ENCODE measurements at places on chromosomes 2 and 18.

- DNase-seq = no peak
Measured at GRCh38 chr18:28267276-28267675, 90.3 kb upstream of the CDH2 start.

GRCh38 chr2:21317131-21317530 lies 193.4 kb downstream of the TDRD15 start:
- DNase-seq = no peak

- DNase-seq = no peak
Measured at GRCh38 chr18:70207181-70207580, 1.7 kb upstream of the RTTN start.

GRCh38 chr2:36497570-36498163 lies 100.3 kb downstream of the FEZ2 start:
- DNase-seq = no peak

DNA sequence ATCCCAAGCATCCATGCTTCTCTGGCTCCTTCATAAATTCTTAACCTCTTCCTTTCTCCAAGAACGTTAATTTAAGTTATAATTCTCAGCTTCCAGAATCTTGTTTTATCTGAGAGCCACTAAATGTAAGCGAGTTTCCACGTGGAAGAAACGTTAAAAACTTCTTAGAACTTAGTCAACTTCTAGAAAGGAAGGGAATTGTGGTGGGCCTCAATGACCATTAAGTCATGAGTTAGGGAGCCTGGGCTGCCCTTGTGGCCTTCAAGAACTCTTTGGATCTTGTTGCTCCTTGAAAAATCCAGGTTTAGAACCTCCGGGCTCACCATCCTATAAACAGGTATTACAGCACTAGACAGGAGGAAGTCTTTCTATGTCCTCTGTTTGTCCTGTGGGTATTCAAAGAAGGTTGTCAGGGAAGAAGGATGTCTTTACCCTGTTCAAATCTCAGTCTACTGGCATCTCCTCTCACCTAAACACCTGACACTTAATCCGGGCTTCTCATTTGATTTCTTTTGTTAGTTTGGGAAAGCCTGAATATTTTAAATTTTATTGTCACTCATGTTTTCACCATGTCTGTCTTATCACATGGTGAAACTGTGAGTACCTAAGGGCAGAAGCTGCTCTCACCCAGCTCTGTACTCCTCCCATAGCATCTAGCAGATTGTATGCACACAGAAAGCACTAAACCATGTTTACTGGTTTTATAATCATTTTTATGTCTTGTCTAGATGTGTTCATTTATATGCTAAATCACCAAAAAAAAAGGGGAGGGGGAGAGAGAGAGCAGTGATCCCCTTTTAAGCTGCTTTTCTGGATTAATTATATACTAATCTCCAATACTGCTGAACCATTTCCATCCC lies 6.3 kb downstream of the RND3 start:
- DNase-seq = no peak

DNA sequence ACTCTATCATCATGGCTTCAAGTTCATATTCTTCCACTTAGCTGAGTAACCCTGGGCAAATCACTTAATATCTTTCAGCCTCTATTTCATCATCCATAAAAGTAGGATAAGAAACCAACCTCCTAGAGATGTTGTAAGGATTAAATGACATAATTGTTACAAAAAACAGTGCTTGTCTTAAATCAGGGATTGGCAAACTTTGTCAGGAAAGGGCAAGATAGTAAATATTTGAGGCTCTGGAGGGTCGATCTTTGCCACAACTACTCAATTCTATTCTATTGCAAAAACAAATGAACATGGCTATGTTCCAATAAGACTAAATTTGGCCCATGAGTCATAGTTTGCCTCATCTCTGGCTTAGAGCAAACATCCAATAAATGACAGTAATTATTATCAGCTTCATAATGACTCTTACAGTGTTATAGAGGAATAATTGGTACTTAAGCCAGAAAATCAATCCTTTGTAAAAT lies 184.7 kb downstream of the SATB2 start:
- DNase-seq = peak; percentile 13

- no peak for DNase-seq
Measured at GRCh38 chr2:7881466-7881865, 800.4 kb upstream of the ID2 start.

DNA sequence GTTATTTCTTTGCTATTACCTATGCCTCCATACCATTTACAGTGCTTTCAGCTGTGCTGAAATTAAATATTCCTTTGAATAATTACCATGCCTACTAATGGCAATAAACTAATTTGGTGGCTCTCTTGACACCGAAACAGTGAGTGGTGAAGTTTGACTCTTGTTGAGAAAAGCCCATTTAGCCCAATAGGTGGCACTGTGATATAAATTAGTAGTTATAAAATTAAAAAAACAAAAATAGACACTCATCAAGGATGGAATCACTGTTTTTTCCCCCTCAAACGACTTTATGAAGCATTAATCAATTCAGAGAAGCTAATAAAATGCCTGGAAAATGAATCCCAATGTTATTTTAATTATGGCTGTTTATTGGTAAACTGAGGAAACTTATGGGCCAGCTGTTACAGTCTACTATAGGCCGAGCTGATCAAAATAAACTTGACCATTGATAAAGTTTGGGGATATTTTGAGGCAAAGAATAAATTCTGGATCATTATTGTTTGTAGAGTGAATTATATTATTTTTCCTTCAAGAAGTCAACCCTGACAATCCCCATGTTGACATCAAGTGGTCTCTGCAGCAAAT lies 339.6 kb downstream of the TRIB2 start:
- DNase-seq = no peak

- DNase-seq = no peak
Measured at GRCh38 chr2:232075080-232075479, 113.6 kb downstream of the DIS3L2 start.

GRCh38 chr2:150357770-150358467 lies 129.5 kb downstream of the RND3 start:
- DNase-seq = no peak

GRCh38 chr2:66851449-66851872 lies 416.5 kb downstream of the MEIS1 start:
- no peak for DNase-seq

DNA sequence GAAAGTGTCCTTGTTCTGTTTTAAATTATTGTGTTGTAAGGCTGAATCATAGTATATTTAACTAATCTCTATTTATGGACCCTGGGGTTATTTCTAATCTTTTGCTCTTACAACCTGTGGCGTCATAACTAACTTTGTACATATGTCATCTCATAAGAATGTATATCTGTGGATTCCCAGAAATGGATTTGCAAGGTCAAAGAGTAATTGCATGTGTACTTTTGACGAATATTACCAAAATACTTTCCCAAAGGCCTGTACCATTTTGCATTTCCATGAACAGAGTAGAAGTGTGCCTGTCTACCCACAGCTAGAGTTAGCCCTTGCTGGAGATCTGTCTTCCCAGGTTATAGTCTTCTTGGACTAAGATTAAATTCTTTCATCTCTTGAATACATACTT lies 42.8 kb downstream of the SEMA4F start:
- no peak for DNase-seq

GRCh38 chr2:172053486-172053885 lies 31.8 kb upstream of the DLX1 start:
- no peak for DNase-seq

GRCh38 chr18:8450013-8450412 lies 159.2 kb upstream of the RAB12 start:
- no peak for DNase-seq
